MG63 (cell line): ENCODE measurements at places on chromosomes 16 and 17. TPM values are rescaled to one million over a fixed set of nuclear protein-coding genes. Genes with fewer than 3 reads are reported as not detected.

- no peak for DNase-seq
These were observed 54.4 kb downstream of the SIAH1 start for GRCh38 chr16:48330841-48331192.

The TMEM114 gene
- not detected in 2 replicates for total RNA-seq

GRCh38 chr17:80456465-80457235 is 19.8 kb downstream of the NPTX1 start:
- DNase-seq: no peak

The PPL gene
- total RNA-seq: 0.07 and 0.36 TPM in 2 replicates

DNA sequence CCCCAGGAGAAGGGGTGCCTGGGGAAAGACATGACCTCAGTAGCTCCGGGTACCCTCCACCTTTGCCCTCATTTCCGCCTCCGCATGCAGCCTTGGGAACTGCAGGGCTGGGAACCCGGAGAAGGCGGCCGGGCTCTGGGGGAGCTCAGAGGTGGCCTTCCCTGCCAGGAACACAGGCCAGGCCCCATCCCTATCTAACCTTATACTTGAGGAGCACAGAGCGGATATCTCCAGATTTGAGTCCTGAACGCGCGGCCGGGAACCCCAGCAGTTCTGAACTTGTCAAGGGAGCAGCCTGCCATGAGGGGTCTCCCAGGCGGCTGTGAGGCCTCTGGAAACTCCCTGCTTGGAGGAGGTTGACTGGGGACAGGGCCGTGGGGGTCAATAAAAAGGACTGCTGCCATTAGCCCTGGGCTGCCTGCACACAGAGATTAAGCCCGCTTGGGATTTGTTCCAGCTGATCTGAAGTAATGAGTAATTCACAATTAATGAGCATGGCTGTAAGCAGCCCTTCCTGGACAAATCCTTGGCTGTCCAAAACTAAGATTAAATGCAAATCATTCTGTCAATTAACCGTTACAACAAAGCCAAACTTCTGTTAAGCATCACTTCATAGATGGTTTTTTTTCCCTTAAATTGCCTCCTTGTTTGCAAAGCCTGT is 26.3 kb upstream of the METRNL start:
- no peak for DNase-seq

The TNS4 gene
- not detected in 2 replicates for total RNA-seq

The CACNA1G gene
- total RNA-seq: not detected in 2 replicates

- DNase-seq: no peak
These were observed 16.1 kb downstream of the NAA60 start for GRCh38 chr16:3459401-3460090.

The FN3K gene
- not detected in 2 replicates for total RNA-seq

DNA sequence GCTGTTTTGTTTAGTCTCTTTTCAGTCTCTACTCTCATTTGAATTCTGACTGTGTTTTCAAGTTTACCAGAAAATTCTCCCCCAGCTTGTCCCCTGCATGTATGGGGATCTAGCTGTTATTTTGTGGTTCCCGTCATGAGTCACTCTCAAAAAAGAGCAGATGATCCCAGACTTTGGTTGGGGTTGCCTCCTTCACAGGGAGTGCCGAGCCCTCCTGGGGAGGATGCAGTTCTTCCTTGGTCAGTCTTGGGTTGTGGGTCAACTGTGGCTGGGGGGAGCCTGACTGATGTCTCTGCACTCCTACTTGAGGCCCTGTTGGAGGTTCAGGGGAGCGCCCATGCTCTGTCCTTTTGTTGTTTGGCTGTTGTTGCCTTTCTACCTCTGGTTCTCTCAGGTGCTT is 37.7 kb downstream of the EPN2 start:
- no peak for DNase-seq

DNA sequence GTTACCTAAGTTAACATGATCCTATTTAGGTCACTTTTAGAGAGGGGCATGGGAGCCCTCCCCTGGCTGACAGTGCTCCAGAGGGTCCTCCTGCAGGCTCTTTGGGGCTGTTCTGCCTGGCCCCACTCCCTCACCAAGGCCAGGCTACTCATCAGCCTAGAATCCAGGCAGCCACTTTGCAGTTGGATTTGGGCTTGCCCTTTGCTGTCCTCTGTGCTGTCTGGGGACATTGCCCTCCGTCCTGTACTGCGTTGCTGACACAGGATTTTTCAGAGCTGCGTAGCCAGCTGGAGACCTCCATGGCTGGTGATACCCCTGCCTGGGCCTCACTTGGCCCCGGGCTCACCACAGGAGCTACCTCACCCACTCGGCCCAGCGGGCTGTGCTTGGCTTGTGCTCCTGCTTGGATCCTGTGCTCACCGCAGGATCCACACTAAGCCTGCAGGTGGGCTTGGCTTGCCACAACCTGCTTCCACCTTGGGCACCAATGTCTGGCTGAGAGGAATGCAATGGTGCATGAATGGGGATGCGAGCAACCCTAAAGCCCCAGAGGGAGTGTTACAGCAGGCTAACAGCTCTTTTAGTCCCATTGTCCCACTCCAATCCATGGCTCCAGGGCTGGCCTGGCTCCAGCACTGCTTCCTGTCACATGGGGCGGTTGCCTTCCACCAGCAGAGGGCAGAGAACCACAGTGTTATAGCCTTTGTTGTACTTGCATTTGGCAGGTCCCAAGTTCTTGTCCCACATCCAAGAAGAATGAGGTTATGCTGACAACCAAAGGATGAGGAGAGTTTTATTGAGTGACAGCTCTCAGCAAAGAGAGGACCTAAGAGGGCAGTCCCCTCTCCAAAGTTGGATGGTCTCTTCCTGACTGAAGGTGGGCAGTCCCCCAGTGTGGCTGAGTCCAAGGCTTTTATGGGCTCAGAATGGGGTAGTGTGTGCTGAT is 21.5 kb downstream of the CCL4 start:
- DNase-seq: no peak

The CXCL16 gene
- total RNA-seq: 1.8 and 3.7 TPM in 2 replicates

The HSD17B1 gene
- 0.59 and 2.8 TPM in 2 replicates for total RNA-seq

GRCh38 chr16:1337486-1337885 is 4.0 kb downstream of the BAIAP3 start:
- DNase-seq: no peak

DNA sequence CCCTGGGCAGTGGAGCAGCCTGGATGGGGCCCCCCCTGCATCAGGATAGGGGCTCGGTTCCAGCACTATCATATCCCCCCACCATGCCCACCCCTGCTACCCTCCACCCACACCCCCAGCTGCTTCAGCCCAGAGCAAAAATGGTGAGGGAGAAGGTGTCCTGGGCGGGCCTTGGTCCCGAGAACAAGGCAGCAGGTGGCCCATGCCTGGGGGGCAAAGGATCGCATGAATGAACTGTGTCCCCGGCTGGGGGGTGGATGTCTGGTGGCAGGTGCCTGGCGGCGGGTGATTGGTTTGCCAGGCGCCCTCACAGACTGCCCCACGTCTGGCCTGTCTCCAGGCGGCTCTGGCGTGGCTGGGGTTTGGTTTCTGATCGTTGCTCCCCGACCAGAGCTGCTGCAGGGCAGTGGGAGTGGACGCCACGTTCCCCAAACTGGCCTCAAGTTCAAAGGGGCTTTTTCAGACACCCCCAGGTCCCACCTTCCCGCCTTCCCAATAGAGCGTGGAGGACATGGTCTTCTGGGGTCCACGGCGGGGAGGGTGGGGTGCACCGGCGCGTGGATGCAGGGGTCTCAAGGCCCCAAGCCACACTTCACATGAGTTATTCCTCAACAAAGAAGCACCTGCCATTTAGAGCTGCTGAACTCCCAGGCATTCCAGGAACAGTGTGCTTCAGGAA is 12.6 kb downstream of the UTS2R start:
- no peak for DNase-seq

The CCL15 gene
- not detected in 2 replicates for total RNA-seq

DNA sequence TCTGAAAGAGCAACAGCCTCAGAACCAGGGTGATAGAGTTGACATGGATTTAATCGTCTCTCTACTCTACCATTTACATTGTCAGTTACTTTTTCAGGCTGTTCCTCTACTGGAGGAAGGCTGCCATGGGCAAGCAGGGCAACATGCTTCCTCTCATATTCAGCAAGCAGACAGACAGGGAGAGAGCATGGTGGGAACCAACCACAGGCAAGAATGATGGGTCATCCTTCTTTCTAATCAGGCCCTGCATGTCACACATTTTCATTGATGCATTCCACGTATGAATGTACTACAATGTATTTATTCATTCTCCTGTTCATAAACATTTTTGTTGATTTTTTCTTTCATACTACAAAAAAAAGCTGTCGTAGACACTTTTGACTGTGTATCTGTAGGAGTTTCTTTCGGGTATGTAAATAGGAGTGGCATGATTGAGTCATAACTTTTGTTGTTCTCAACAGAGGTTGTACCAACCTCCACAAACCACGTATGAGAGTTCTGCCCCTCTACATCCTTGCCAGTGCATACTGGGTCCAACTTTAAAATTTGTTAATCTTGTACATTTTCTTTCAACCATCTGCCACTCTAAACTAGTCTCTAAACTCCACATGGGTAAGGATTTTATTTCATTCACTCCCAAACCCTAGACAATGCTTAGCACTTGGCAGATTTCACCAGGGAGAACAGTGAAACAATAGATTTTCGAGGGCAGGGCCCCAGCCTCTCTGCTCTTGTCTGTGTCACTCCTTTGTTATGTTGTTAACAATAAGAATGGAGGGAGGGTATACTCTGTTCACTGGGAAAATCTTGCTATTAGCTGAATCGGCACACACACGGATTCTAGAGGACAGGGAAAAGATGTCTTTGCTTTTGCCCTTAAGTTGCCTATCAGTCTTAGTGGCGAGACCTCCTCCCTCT is 58.7 kb downstream of the CMC2 start:
- no peak for DNase-seq

The HBM gene
- not detected in 2 replicates for total RNA-seq

DNA sequence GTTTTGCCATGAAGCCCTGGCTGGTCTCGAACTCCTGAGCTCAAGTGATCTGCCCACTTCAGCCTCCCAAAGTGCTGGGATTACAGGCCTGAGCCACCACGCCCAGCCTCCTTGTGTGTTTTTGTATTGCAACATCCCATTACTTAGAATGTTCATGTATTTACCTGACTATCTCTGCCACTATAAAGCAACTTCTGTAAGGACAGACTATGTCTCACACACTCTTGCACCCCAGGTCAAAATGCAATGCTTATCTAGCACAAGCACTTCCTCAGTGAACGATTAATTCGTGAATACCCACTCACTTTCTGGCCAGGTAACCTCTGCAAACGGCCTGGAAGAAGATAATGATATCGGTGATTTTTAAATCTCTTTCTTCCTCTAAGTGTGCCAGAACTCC is 82.6 kb downstream of the NDEL1 start:
- DNase-seq: no peak

- no peak for DNase-seq
These were observed 2.0 kb upstream of the TTYH2 start for GRCh38 chr17:74211141-74211911.

- no peak for DNase-seq
These were observed 62.1 kb downstream of the EPN2 start for GRCh38 chr17:19299214-19299747.

The DNAAF1 gene
- total RNA-seq: not detected in 2 replicates

The KRTAP16-1 gene
- not detected in 2 replicates for total RNA-seq

The POLR3K gene
- total RNA-seq: 16.4 and 25.5 TPM in 2 replicates

DNA sequence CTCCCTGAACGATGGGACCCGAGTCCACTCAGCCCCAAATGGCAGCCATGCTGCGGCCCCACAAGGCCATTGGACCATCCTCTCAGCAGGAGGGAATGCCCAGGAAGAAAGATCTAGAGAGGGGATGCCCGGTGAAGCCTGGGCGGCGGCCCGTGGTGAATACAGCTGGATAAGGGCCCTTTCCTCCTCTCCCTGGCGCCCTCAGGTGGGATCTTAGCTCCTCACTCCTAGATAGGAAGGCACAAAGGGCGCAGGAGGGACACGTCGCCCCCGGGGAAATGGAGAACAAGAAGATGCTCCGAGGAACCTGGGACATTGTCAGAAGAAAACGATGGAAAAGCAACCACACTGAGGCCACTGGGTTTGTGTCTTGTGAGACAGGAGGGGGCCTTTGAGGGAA is 2.5 kb downstream of the CD300C start:
- no peak for DNase-seq
